Upper lobe of right lung (tissue), 1 donor: ENCODE measurements at places on chromosomes 5 and 9.

GRCh38 chr5:76144513-76145274 lies 61.5 kb downstream of the SV2C start:
- no peak for DNase-seq

GRCh38 chr9:4106760-4107143 lies 193.1 kb downstream of the GLIS3 start:
- no peak for DNase-seq

DNA sequence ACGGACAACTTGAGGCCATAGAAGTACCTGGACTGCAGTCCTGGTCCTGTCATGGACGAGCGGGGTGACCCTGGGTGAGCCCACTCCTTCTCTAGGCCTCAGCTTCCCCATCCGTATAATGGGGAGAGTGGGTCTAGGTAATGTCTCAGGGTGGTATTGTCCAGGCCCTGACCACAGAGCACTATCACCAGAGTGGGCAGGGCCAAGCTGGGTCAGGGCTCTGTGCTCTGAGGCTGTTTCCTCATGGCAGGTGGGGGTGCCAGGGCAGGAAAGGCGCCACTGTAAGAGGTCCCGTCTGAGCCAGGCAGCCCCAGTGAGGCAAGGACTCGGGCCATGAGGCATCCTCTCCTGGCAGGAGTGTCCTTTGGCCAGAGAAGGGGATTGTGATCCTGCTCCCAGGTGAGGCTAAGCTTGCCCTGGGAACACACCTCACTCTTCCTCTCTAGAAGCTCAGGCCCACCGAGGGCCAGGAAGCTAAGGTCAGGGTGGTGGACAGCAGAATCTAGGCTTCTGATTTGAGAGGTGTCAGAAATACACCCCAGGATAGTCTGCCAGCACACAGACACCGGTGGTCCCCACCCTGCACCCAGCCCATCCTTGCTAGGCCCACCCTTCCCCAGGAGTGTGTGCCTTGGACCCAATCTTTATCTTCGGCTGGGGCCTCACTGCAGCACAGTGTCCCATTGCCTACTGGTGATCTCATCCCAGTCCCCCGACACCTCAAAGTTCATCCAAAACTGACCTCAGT lies 1.5 kb upstream of the MYOZ3 start:
- DNase-seq: no peak

DNA sequence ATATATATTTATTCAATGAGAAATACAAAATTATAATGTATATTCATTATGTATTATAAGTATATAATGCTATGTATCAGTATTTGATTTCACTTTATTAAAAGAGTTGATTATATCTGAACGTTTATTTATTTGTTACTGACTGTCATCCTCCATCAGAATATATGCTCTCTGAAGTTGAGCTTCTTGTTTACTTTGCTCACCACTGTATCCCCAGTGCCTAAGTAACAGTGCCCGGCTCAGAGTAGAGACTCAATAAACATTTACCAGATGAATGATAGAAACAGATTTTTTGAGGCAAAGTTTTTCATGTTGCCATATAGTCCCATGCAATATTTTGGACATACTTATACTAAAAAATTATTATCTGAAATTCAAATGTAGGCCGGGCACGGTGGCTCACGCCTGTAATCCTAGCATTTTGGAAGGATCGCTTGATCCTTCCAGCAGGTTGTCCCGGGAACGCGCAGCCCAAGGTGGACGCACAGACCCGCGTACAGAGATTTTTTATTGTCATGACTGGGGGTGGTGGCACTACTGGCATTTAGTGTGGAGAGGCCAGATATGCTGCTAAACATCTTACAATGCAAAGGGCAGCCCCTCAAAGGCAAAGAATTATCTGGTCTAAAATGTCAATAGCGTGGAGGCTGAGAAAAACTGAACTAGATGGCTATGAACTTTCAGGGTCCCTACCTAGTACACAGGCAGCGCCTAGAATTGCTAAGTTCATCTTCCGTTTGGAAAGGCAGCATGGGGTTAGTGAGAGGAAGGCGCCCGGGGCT lies 761 bp upstream of the DNAJC25 start:
- no peak for DNase-seq

- no peak for DNase-seq
These were observed 258.9 kb upstream of the GAS1 start for GRCh38 chr9:87206064-87206661.
